Tibial nerve (tissue), 4 donors: ENCODE measurements at places on chromosomes 13 and 19.

DNA sequence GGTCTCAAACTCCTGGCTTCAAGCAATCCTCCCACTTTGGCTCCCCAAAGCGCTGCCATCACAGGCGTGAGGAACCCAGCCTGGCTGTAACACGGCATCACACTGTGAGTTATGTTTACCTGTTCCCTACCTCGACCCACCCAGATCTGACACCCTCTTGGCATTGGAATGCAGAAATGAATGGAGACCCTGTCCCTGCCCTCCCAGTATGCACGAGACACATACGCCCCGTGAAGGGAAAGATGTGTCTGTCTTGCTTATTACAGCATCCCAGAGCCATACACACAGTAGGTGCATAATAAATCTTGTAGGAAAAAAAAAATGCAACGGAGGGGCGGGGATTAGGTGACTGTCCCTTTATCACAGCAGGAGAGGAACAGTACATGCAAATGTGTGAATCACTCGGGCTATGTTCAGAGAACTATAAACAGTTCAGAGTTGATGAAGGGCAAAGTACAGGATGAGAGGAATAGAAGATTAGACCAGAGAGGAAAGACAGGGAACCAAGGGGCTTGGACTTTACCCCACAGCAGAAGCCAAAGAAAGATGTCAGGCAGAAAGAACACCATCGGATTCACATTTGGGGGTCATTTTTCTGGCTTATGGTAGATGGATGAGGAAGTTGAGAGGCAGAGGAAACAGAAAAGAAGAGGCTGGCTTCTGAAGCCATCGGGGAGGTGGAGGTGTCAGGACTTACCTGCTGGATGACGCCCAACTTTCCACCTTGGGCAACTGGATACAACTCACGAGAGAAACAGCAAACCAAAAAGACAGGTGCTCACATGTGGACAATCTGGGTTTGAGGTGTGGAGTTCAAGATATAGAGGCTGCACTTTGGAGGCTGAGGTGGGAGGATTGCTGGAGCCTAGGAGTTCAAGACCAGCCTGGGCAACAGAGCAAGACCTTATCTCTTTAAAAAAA is 94.3 kb downstream of the INSR start:
- H3K4me3 ChIP-seq = no peak overlapping the region
- no peaks in the 10 kb centered on the region for H3K36me3 ChIP-seq
- no peak for DNase-seq
- no peaks in the 10 kb centered on the region for H3K27me3 ChIP-seq
- H3K27ac ChIP-seq = no peak overlapping the region

DNA sequence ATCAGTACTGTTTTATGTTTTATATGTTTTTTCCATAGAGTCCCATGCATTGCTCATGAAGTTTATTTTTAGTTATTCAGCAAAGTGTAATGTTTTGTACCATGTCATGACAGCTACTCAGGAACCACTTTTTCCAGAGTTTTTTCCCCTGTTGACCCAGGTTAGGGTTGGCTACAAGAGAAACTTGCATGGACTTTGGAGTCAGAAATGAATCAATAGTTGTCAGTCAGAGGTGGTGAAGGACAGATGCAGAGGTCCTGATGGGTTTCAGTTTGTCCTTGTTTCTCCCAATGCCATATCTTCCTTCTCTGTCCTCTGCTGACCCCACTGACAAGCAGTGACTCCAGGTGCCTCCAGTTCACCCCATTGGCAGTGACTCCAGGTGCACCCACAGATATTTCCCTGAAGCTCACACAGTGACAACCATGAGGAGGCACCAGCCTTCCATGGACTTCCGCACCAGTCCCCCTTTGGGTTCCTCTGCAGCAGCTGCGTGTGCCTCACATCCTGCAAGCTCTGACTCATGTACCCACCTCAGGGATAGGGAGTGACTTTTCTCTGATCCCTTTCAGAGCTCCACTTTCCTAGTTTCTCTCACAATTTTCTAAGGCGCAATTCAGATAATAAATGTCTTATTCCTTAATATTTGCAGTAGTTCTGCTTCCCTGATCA is 92.1 kb downstream of the AKAP11 start:
- H3K36me3 ChIP-seq = no peaks in the 10 kb centered on the region
- DNase-seq = no peak
- H3K27ac ChIP-seq = no peak overlapping the region
- no peaks in the 10 kb centered on the region for H3K4me1 ChIP-seq

DNA sequence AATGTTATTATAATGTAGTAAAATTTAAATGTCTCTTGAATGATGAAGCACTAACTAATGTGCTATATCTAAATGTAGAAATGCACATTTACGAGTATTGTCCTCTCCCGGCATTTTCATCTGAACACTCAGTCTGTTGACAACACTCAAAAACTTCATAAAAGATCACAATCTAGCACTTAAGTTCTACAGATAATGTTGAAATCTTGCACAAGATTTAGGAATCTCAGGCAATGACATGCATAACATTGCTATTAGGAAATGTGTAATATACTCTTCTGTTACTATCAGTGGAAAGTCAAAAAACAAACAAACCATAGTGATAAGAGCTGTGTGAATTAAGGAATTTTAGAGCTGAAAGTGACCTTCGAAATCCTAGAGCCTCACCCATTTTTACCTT is 37.5 kb upstream of the XPO4 start:
- H3K27me3 ChIP-seq = no peaks in the 10 kb centered on the region
- H3K27ac ChIP-seq = no peak overlapping the region
- no peaks in the 10 kb centered on the region for H3K4me1 ChIP-seq
- no peaks in the 10 kb centered on the region for H3K36me3 ChIP-seq

GRCh38 chr13:58266271-58266670 is 634.7 kb downstream of the PCDH17 start:
- no peak overlapping the region for H3K27ac ChIP-seq
- DNase-seq = no peak
- H3K36me3 ChIP-seq = no peaks in the 10 kb centered on the region
- H3K4me3 ChIP-seq = no peak overlapping the region
- H3K27me3 ChIP-seq = no peaks in the 10 kb centered on the region
- H3K4me1 ChIP-seq = no peaks in the 10 kb centered on the region

- DNase-seq = no peak
- peak overlapping the region; percentile 98 for H3K4me3 ChIP-seq
- no peak overlapping the region for H3K27ac ChIP-seq
- no peaks in the 10 kb centered on the region for H3K4me1 ChIP-seq
- H3K36me3 ChIP-seq = no peaks in the 10 kb centered on the region
Observed at GRCh38 chr19:1383017-1383311, 743 bp upstream of the NDUFS7 start.

DNA sequence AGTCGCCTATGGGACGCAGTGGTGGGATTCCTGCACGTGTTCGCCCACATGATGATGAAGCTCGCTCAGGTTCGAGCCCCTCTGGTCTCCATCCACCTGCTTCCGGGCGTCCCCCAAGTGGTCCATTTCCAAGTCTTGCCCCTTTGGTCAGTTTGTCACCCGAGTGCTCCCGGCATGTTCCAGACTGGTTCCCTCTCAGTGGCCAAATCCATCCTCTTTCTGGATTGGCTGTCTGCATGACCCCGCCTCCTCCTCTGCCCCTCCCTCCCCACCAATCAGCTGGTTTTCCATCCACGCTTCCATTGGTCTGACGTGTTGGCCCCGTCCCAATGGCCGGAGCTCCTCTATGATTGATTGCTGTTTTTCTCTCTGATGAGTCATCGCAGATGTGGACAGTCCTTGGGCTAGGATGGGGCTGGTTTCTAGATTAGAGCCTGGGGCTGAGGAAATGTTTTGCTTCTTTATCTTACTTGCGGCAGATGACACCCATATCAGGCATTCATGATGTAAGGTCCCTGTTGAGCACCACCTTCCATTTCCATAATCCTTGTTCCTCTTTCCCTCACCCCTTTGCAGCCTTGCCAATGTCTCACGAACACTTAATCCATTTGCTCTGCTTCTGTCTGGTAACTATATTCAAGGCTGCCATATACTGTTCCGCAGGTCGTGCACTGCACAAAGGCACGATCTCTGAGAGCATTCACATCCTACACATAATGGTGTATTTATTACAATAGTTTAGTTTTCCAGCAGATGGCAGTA is 73.8 kb downstream of the MAP4K1 start:
- no peaks in the 10 kb centered on the region for H3K36me3 ChIP-seq
- H3K27ac ChIP-seq = no peak overlapping the region
- DNase-seq = peak; percentile 9
- H3K4me3 ChIP-seq = no peak overlapping the region
- peaks cover 4% of the 10 kb centered on the region for H3K4me1 ChIP-seq

GRCh38 chr13:101631395-101631794 is 178.9 kb downstream of the ITGBL1 start:
- no peaks in the 10 kb centered on the region for H3K4me1 ChIP-seq
- H3K27me3 ChIP-seq = no peaks in the 10 kb centered on the region
- no peak overlapping the region for H3K4me3 ChIP-seq
- no peaks in the 10 kb centered on the region for H3K36me3 ChIP-seq

- no peak overlapping the region for H3K4me3 ChIP-seq
- H3K27me3 ChIP-seq = no peaks in the 10 kb centered on the region
- H3K4me1 ChIP-seq = no peaks in the 10 kb centered on the region
- DNase-seq = no peak
Observed at GRCh38 chr19:47529018-47529742, 14.3 kb upstream of the NAPA start.

DNA sequence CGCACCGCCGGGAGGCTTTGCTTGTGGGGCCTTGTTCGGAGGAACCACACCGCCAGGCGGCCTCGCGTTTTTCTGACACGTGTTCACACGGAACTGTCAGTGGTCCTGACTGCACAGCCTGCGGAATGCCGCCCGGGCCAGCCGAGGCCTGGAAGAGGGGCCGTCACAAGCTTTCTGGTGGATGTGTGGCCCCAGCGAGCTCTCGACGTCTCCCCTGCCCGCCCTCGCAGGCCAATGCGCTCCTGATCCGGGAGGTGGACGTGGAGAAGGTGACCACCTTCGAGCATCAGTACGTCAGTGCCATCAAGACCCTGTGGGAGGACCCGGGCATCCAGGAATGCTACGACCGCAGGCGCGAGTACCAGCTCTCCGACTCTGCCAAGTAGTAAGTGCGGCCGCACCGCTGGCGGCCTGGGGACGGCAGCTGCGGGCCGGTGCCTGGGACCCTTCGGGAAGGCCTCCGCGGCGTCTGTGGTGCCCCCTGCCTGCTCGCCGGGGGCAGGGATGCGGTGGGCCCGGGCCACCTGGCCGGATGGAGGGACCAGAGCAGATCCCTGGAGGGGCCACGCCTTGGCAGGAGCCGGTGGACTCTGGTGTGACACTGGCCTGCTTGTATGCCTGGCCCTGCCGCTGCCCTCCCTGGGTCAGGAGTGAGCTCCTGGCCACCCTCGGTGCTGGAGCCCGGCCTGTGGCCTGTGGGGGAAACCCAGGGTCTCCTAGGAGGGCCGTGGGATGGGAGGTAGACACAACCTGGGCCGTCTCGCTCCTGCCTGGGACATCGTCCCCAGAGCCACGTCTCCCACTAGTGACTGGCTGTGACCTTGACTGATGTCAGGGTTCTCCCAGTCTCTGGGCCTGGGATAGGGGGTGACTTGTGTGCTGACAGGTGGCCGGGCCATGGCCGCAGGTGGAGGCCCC is 19.2 kb downstream of the GNA11 start:
- no peaks in the 10 kb centered on the region for H3K27me3 ChIP-seq
- H3K27ac ChIP-seq = no peak overlapping the region
- DNase-seq = no peak
- H3K4me1 ChIP-seq = no peaks in the 10 kb centered on the region

GRCh38 chr19:20662421-20663105 is 1.2 kb upstream of the ZNF626 start:
- no peaks in the 10 kb centered on the region for H3K4me1 ChIP-seq
- DNase-seq = no peak
- H3K27ac ChIP-seq = no peak overlapping the region
- no peak overlapping the region for H3K4me3 ChIP-seq
- no peaks in the 10 kb centered on the region for H3K27me3 ChIP-seq
- no peaks in the 10 kb centered on the region for H3K36me3 ChIP-seq

GRCh38 chr13:59343993-59344822 is 819.5 kb downstream of the DIAPH3 start:
- no peaks in the 10 kb centered on the region for H3K27me3 ChIP-seq
- DNase-seq = no peak
- no peak overlapping the region for H3K27ac ChIP-seq
- H3K4me1 ChIP-seq = no peaks in the 10 kb centered on the region

- no peaks in the 10 kb centered on the region for H3K4me1 ChIP-seq
- no peak overlapping the region for H3K27ac ChIP-seq
- H3K27me3 ChIP-seq = no peaks in the 10 kb centered on the region
- H3K36me3 ChIP-seq = no peaks in the 10 kb centered on the region
- no peak overlapping the region for H3K4me3 ChIP-seq
Observed at GRCh38 chr13:72379581-72379980, 347.8 kb downstream of the MZT1 start.

- no peak overlapping the region for H3K4me3 ChIP-seq
- no peaks in the 10 kb centered on the region for H3K27me3 ChIP-seq
- no peaks in the 10 kb centered on the region for H3K36me3 ChIP-seq
Observed at GRCh38 chr13:59834801-59835200, 328.9 kb downstream of the DIAPH3 start.

- peak overlapping the region; percentile 90 for H3K27ac ChIP-seq
- no peak overlapping the region for H3K4me3 ChIP-seq
- DNase-seq = no peak
- no peaks in the 10 kb centered on the region for H3K36me3 ChIP-seq
- H3K27me3 ChIP-seq = no peaks in the 10 kb centered on the region
- H3K4me1 ChIP-seq = peaks cover 98% of the 10 kb centered on the region
Observed at GRCh38 chr13:110334841-110335490, 27.9 kb downstream of the COL4A2 start.

GRCh38 chr13:72622546-72622945 is 104.9 kb downstream of the MZT1 start:
- no peak for DNase-seq
- H3K4me3 ChIP-seq = no peak overlapping the region
- H3K36me3 ChIP-seq = no peaks in the 10 kb centered on the region
- no peak overlapping the region for H3K27ac ChIP-seq

DNA sequence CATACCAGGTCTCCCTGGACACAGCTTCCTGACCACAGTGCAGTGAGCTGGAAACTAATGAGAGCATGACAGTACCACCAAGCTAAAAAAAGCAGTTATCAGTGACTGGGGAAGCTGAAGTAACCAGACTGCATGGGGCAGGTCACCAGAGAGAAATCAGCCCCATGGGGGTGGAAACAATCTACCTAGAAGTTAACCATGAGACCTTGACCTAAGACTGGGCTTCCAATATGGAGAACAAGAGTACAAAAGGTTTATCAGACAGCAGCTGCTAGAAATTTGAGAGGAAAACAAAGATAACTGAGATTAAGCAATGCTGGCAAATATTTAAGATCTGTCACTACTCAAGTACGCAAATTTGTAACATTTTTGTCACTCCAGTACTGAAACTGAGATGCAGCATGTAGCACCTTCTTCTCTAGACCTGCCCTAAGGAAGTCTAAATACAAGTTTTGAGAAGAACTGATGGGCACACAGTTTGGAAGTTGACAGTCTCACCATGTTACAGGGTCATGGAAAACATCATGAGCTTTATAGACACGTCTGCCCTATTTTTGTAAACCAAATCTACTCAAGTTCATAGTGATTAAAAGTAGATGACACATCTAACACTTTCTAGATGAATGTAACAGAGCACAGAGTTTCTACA is 2641.8 kb upstream of the PCDH20 start:
- H3K36me3 ChIP-seq = no peaks in the 10 kb centered on the region
- H3K4me3 ChIP-seq = no peak overlapping the region
- H3K27ac ChIP-seq = no peak overlapping the region
- no peak for DNase-seq
- H3K27me3 ChIP-seq = no peaks in the 10 kb centered on the region
- no peaks in the 10 kb centered on the region for H3K4me1 ChIP-seq
